ENCODE measurements at places on chromosomes 2 and 18.

- DNase-seq, result peak; percentile 40
These were observed 56.6 kb downstream of the CLHC1 start for GRCh38 chr2:55175254-55176093.

- no peak for DNase-seq
These were observed 27.0 kb downstream of the TMEM200C start for GRCh38 chr18:5868218-5868854.

DNA sequence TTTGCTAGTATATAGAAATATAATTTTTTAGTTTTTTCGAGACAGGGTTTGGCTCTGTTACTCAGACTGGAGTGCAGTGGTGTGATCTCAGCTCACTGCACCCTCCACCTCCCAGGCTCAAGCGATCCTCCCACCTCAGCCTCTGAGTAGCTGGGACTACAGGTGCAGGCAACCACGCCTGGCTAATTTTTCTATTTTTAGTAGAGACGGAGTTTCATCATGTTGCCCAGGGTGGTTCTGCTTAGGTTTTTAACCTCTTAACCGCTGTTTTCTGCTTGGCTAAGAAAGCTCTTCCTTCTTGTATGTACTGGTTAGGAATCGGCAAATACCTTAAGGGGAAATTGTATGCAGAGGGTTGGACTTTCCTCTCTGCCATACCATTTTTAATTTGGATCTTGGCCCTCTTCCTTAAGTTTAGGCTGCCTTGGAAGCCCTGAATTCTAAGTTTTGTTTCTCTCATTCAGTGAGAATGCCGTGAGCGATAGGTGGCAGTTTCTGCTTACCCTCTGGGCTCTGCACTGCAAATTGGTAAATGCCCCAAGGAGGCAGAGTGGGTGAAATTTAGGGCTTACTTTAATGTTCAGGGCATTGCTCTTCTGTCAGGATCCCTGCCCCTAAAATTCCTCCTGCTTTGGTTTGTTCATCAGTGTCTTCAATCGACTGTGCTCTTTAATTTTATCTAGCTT is 32.3 kb downstream of the EML6 start:
- no peak for DNase-seq

- no peak for DNase-seq
These were observed 97.2 kb upstream of the LPIN2 start for GRCh38 chr18:3110034-3110752.

DNA sequence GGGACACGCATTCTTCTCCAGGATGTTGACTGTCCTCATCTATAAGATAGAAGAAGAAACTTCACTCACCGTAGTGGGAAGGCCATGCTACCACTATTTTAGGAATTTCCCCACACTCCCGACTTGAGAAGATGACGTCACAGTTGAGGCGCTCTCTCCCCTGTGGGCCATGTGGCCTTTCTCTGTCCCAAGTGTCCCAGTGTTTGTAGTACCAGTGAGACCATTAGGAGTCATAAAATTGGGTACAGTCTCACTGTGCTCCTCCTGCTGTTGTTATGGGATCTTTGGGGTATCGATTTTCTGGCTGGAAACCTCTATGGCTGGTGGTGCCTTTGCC is 7.2 kb upstream of the SNTG2 start:
- DNase-seq, result no peak

GRCh38 chr2:9975805-9976447 is 24.4 kb downstream of the GRHL1 start:
- DNase-seq, result no peak

DNA sequence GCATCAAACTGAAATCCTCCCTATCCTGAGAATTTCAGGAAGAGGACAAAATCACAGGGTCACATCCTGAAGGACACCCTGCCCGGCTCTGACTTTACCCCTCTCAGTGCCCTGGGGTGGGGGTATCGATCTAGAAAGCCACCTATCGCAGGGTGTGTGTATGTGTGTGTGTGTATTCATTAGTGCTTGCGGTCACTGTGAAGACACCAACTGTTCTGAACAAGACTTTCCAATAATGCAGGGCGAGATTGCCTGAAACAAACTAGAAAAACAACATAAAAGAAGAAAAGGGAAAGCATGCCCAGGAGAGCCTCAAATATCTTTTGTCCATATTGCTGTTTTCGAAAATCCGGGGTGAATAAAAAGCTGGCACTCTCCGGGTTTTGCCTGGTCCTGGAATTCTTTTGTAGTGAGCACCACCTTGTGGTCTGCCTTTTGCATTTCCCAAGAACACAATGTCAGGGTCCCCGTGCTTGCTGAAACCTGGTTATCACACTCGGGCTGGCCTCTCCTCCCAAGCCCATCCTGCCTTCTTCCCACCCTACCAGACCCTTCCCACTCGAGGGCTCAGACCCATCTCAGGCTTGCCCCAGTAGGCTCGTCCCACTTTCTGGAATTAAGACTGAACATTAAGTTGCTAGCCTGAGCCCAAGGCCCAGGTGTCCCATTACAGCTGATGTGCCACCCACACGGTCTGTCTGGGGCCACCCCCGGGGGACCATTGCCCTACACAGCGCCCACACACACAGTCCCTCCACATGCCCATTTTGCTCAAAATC is 25.0 kb upstream of the COPS8 start:
- peak; percentile 43 for DNase-seq

DNA sequence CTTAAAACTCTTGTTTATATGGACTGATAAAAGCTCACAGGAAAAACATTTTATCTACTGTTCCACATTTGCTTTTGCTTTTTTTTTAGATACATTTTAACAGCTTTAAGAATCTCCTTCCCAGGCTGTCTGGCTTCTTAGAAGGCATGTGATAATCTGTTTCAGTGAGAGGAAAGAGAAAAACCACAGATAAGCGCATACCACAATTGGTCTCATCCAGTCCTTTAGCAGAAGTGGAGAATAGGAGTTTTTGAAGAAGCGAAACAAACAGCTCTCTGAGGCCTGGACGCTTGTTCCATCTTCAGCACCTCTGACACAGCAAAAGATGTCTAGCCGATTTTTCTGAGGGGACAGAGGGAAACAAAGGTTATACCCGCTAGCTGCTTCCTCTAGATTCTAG is 37.6 kb downstream of the RMC1 start:
- DNase-seq, result no peak

- DNase-seq, result no peak
These were observed 5.2 kb upstream of the GPD2 start for GRCh38 chr2:156430980-156431358.

DNA sequence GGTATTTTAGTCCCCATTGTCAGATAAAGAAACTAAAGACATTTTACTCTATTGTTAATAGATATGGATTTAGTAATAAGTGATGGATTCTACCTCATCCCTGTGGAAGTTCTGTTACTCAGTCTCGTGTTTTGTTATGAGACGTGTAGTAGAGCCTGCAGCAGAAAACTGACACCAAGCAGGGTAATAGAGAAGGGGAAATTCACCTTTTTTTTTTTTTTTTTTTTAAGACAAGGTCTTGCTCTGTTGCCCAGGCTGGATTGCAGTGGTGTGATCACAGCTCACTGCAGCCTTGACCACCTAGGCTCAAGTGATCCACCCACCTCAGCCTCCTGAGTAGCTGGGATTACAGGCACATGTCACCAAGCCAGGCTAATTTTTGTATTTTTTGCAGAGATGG is 164.5 kb downstream of the CERS6 start:
- no peak for DNase-seq

- DNase-seq, result no peak
These were observed 136.1 kb upstream of the TMEM200C start for GRCh38 chr18:6031442-6031841.

DNA sequence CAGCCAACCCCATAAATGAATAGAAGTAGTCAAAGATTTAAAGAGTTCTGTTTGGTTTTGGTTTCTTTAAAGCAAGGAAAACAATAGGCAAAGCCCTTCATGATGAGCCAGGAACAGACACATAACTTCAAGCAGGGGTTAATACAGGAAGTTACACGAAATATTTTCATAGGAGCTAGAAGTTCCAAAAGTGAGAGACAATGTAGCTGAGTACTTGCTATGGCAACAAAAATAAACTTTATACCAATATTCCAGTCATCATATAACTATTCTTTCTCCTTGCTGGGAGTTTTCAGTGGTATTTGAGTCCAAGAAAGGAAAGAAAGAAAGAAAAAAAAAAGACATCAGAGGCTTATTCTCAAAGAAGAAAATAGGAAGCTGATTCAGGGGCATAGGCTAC is 56.2 kb downstream of the COBLL1 start:
- DNase-seq, result no peak

- DNase-seq, result no peak
These were observed 50.2 kb upstream of the CTAGE1 start for GRCh38 chr18:22467760-22468553.

DNA sequence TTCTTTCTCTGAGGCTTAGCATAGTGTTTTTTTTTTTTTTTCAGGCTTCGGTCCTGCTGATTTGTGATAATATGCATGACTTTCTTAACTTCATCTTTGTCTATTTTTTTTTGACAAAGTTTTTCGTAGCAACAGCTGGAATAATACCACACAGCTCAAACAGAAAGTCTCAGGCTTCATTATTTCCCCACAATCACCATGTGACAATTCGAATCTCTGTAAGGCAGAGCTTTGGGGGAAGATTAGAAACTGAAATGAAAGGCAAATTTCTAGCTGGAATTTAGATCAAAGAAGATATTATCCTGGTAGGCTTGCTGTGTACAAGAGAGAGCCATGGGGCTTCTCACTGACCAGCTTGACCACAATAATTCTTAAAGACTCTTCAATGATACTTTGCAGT is 12.2 kb upstream of the CD28 start:
- DNase-seq, result no peak

DNA sequence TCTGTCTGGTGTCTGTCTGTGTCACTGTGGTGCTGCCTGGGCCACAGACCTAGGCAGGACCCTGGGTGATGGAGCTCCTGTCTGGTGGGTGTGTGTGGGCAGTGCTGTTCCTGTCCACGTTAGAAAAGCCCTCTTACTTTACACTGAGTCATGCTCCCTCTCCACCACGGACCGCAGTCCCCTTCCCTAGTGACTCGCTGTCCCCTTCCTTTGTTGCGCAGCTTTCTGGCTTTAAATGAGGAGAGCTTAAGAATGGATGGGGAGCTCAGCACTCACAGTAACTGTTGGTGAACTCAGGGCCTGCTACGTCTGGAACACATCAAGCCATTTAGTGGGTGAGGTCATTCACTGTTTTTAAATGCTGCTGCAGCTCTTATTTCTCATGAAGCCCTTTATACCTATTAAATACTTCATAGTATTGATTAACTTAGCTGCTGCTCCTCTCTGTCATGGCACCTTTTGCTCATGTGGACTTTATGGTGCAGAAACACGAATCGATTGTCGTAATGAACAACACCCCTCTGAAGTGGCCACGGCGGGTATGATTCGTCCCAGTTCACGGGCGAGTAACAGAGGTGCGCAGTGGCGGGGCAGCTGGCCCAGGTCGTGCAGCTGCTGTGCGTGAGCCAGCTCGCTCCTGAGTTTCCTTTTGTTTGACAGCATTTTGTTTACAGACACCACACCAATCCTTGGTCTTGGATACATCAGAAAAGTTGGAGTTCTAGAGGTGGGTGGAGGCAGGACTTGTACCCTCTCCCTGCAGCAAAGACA is 100.4 kb downstream of the LDLRAD4 start:
- DNase-seq, result no peak

DNA sequence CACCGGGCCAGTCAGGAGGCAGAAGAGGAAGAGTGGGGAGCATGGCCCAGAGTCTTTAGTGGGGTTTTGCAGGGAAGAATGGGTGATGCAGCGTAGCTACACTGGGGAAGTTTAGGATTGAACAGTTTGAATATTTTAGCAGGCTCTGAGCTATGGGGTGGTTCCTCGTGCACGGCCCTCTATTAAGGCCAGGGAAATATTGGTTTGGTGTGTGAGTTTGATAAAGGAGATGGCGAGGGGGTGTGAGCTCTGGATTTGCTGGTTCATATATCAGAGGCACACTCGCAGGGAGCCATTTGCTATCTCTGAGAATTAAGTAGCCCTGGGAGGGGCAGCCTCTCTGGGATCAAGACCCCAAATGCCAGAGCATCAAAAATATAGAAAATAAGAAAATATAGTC is 50.1 kb downstream of the BOLA3 start:
- no peak for DNase-seq

GRCh38 chr2:200021449-200022114 is 66.2 kb downstream of the MAIP1 start:
- DNase-seq, result no peak

- DNase-seq, result no peak
These were observed 1.7 kb downstream of the FOSL2 start for GRCh38 chr2:28394331-28394877.

DNA sequence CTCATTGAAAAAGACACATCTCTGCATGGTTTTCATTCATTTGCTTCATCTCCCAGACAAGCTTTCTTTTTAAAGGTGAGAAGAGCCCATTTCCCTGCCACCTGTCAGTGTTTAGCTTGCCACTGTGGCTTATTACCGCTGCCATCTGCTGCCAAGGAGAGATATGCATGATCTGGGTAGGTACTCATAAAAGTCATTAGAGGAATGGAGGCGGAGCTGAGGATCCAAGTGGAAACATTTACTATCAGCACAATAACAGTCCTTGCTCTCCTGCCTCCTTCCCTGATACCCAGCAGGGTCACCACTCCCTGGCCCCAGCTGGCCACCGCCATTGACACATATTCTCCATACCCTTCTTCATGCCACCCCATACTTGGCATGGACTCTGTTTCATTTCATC is 390.4 kb downstream of the TSN start:
- no peak for DNase-seq

GRCh38 chr2:158484892-158485556 is 28.3 kb downstream of the PKP4 start:
- DNase-seq, result no peak
